Mammary microvascular endothelial cell (primary cell): ENCODE measurements at places on chromosomes 1 and 21. TPM values are rescaled to one million over a fixed set of nuclear protein-coding genes. Genes with fewer than 3 reads are reported as not detected.

HAO2 gene
- total RNA-seq: not detected in 2 replicates

CA6 gene
- total RNA-seq: not detected in 2 replicates

CELA3A gene
- not detected in 2 replicates for total RNA-seq

SPRR2B gene
- total RNA-seq: not detected in 2 replicates

SLC44A3 gene
- total RNA-seq: 0.15 and 0.27 TPM in 2 replicates

FAAP20 gene
- total RNA-seq: 18.5 and 18.6 TPM in 2 replicates

LPAR3 gene
- total RNA-seq: not detected in 2 replicates

SYTL1 gene
- total RNA-seq: 0.27 and 0.30 TPM in 2 replicates

LDLRAD1 gene
- not detected in 2 replicates for total RNA-seq

ITPKB gene
- 19.1 and 22.8 TPM in 2 replicates for total RNA-seq

PTAFR gene
- 0.05 TPM in 1 of 2 replicates, not detected in the other for total RNA-seq

ASCL5 gene
- not detected in 2 replicates for total RNA-seq

PIP5K1A gene
- total RNA-seq: 37.2 and 37.5 TPM in 2 replicates

LCE3D gene
- not detected in 2 replicates for total RNA-seq
